ENCODE measurements at places on chromosomes 7 and 10. TPM values are rescaled to one million over a fixed set of nuclear protein-coding genes. Genes with fewer than 3 reads are reported as not detected.

DNA sequence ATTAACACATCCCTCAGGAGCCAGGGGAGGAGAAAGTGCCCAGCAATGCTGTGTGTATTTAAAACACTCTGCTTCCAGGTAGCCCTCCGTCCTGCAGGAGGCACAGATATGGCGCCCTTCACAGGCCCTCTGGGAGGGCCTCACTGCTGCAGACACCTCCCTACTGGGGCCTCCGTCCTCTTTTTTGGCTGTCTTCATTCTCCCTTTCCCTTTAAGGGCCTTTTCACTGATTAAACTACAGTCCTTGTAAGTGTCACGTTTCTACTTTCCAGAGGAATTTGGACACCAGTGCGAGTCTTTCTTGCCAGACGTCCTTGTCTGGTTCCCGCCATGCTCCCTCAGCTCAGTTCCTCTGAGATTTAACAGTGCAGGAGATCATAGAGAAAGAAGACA lies 39.7 kb upstream of the MKRN1 start:
- peaks cover 12% of the 10 kb centered on the region for H3K4me1 ChIP-seq
- H3K27ac ChIP-seq: no peak overlapping the region
- H3K4me3 ChIP-seq: no peak overlapping the region
- H3K36me3 ChIP-seq: no peaks in the 10 kb centered on the region

GRCh38 chr10:31644931-31645633 lies 283.5 kb downstream of the ARHGAP12 start:
- no peaks in the 10 kb centered on the region for H3K27me3 ChIP-seq
- H3K36me3 ChIP-seq: no peaks in the 10 kb centered on the region
- peaks cover 26% of the 10 kb centered on the region for H3K4me1 ChIP-seq
- no peak overlapping the region for H3K4me3 ChIP-seq
- H3K27ac ChIP-seq: no peak overlapping the region

The BAMBI gene
- total RNA-seq: 6.2 TPM

The GNAT3 gene
- not detected for total RNA-seq

- H3K4me3 ChIP-seq: no peak overlapping the region
- no peak overlapping the region for H3K27ac ChIP-seq
- peaks cover 69% of the 10 kb centered on the region for H3K36me3 ChIP-seq
- DNase-seq: no peak
Observed at GRCh38 chr7:100353685-100354330, 4.1 kb upstream of the PILRB start.

The NPFFR1 gene
- 0.02 TPM for total RNA-seq

The LRIT1 gene
- total RNA-seq: not detected

GRCh38 chr7:130998993-130999602 lies 265.1 kb upstream of the KLF14 start:
- H3K27ac ChIP-seq: peak overlapping the region; percentile 100
- H3K4me1 ChIP-seq: peaks cover 99% of the 10 kb centered on the region
- no peaks in the 10 kb centered on the region for H3K36me3 ChIP-seq

GRCh38 chr10:124037784-124038183 lies 55.6 kb downstream of the CHST15 start:
- H3K4me1 ChIP-seq: no peaks in the 10 kb centered on the region
- no peak for DNase-seq
- H3K27me3 ChIP-seq: no peaks in the 10 kb centered on the region
- no peak overlapping the region for H3K4me3 ChIP-seq
- H3K27ac ChIP-seq: no peak overlapping the region
- H3K36me3 ChIP-seq: peaks cover 26% of the 10 kb centered on the region

The VSTM4 gene
- total RNA-seq: 0.07 TPM

DNA sequence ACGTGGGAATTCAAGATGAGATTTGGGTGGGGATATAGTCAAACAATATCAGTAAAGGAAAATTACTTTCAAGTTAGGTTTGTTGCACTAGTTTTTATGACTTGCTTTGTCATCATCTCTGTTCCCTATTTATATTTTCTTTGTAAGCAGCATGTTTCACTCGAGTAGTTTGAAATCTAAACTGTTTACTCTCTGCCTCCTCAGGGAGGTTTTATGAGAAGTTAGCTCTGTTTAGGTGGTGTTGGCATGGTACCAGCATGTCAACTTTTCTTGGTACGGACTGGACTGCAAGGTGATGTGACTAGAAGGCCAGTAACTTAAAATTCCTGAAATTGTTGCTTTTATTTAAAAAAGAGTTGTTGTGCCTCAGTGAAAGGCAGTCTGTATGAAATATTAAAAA lies 59.2 kb upstream of the MTPN start:
- H3K4me3 ChIP-seq: no peak overlapping the region
- 0 out of 2 replicates have a peak, but pooled peaks cover 3% of the 10 kb centered on the region for H3K27me3 ChIP-seq

- H3K4me1 ChIP-seq: no peaks in the 10 kb centered on the region
- H3K27me3 ChIP-seq: peaks cover 17% of the 10 kb centered on the region
- DNase-seq: no peak
- no peak overlapping the region for H3K27ac ChIP-seq
Observed at GRCh38 chr10:77156406-77156879, 481.2 kb downstream of the KCNMA1 start.

The CTAGE4 gene
- total RNA-seq: 6.0 TPM

GRCh38 chr7:50803359-50804337 lies 21.0 kb upstream of the GRB10 start:
- no peaks in the 10 kb centered on the region for H3K27me3 ChIP-seq
- H3K4me1 ChIP-seq: no peaks in the 10 kb centered on the region
- H3K36me3 ChIP-seq: no peaks in the 10 kb centered on the region

The C10orf105 gene
- total RNA-seq: not detected

DNA sequence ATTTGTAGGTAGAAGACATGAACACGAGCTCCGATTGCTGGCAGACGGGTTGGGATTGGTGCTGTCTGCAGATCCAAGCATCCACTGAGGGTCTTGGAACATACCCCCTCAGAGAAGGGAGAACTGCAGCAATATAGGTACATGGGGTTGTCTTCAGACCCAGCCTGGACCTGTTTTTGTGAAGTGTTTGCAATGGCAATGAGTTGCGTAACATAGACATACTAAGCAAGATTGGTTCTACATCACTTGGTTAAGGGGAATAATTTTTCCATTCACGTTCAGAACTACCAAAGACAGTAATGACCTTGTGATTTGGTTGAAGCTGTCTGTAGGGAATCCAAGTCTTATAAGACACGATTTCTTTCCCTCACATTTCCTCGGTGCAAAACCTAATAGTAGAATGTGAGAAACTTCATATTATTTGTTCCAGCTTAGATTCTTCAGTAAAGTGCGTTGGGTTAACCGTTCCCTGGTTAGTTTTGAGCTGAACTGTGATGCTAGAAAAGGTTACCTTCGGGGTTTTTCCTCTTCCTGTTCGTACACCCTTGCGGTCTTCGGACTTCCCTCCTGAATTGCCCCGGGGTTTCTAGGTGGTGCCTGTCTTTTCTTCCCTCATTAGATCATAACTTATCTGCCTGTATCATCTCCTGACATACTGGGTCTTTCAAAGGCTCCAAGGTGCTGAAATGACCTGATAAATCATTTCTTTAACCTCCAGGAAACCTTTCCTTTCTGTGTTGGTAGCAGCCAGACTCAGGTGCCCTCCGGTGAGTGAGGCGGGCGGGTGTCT lies 14.4 kb downstream of the PROSER2 start:
- no peak overlapping the region for H3K4me3 ChIP-seq
- no peak for DNase-seq
- H3K4me1 ChIP-seq: peaks cover 6% of the 10 kb centered on the region
- no peaks in the 10 kb centered on the region for H3K27me3 ChIP-seq
- H3K36me3 ChIP-seq: no peaks in the 10 kb centered on the region

GRCh38 chr7:92560602-92561001 lies 29.6 kb downstream of the FAM133B start:
- peaks cover 20% of the 10 kb centered on the region for H3K36me3 ChIP-seq
- no peaks in the 10 kb centered on the region for H3K27me3 ChIP-seq
- no peak for DNase-seq
- no peak overlapping the region for H3K4me3 ChIP-seq
- no peak overlapping the region for H3K27ac ChIP-seq
- H3K4me1 ChIP-seq: no peaks in the 10 kb centered on the region

GRCh38 chr7:92025260-92025659 lies 84.6 kb downstream of the AKAP9 start:
- H3K27ac ChIP-seq: no peak overlapping the region
- peaks cover 11% of the 10 kb centered on the region for H3K36me3 ChIP-seq
- H3K4me1 ChIP-seq: no peaks in the 10 kb centered on the region
- no peak overlapping the region for H3K4me3 ChIP-seq
- H3K27me3 ChIP-seq: no peaks in the 10 kb centered on the region
- DNase-seq: no peak

The ZRANB1 gene
- 23.9 TPM for total RNA-seq

DNA sequence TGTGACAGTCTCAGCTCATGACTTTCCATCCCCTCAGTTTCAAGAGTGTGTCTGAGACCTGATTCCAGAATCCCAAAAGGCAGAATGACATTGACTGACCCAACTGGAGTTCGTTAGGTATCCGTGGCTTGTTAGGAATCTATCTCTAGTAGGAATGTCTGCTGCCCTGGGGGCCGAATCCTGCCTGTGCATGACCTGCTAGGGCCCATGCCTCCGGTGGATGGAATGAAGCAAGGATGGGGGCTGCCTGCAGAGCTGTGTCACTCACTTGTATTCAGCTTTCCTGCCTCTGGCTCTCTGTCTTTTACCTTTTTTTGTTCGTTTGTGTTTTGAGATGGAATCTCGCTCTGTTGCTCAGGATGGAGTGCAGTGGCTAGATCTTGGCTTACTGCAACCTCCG lies 129.5 kb downstream of the SDK1 start:
- no peaks in the 10 kb centered on the region for H3K4me1 ChIP-seq
- no peak overlapping the region for H3K27ac ChIP-seq
- no peak overlapping the region for H3K4me3 ChIP-seq
- no peak for DNase-seq
- H3K27me3 ChIP-seq: peaks cover 17% of the 10 kb centered on the region
- no peaks in the 10 kb centered on the region for H3K36me3 ChIP-seq

GRCh38 chr10:105252911-105253310 lies 611.8 kb downstream of the SORCS3 start:
- no peak for DNase-seq
- no peak overlapping the region for H3K4me3 ChIP-seq
- no peaks in the 10 kb centered on the region for H3K4me1 ChIP-seq
- no peak overlapping the region for H3K27ac ChIP-seq
- no peaks in the 10 kb centered on the region for H3K36me3 ChIP-seq

GRCh38 chr7:39741942-39742623 lies 118.7 kb downstream of the RALA start:
- H3K4me3 ChIP-seq: no peak overlapping the region
- no peaks in the 10 kb centered on the region for H3K27me3 ChIP-seq
- no peak for DNase-seq

DNA sequence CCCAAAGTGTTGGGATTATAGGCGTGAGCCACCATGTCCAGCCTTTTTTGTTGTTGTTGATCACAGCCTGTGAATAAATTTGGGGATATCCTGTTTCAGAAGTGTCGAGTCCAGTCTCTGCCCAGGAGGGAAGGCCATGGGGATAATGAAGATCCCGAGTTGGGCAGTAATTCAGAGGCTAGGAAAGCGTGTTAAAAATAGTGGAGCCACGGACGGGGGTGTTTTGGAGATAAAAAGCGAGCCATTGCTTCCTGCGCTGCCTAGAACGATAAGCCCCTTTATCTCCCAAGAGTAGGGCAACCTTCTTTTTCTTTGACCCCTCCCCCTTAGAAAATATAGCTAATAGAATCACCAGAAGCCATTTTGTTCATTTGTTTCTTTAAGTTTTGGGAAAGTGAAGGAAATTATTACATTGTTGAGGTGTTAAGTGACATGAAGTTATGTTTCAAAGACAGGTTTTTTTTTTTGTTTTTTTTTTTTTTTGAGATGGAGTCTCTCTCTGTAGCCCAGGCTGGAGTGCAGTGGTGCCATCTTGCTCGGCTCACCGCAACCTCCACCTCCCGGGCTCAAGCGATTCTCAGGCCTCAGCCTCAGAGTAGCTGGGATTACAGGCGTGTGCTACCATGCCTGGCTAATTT lies 43.3 kb downstream of the IL15RA start:
- DNase-seq: no peak
- H3K4me3 ChIP-seq: no peak overlapping the region
- H3K27ac ChIP-seq: no peak overlapping the region
- H3K36me3 ChIP-seq: peaks cover 37% of the 10 kb centered on the region
- H3K4me1 ChIP-seq: no peaks in the 10 kb centered on the region
- H3K27me3 ChIP-seq: no peaks in the 10 kb centered on the region

- DNase-seq: peak; percentile 21
- H3K4me1 ChIP-seq: peaks cover 8% of the 10 kb centered on the region
- peak overlapping the region; percentile 56 for H3K4me3 ChIP-seq
- H3K27ac ChIP-seq: no peak overlapping the region
- no peaks in the 10 kb centered on the region for H3K27me3 ChIP-seq
- H3K36me3 ChIP-seq: no peaks in the 10 kb centered on the region
Observed at GRCh38 chr10:46106410-46107255, 60.6 kb upstream of the MSMB start.

GRCh38 chr7:93160410-93160809 lies 12.2 kb upstream of the SAMD9L start:
- no peaks in the 10 kb centered on the region for H3K36me3 ChIP-seq
- no peak overlapping the region for H3K4me3 ChIP-seq
- DNase-seq: no peak
- H3K27ac ChIP-seq: no peak overlapping the region
- H3K4me1 ChIP-seq: no peaks in the 10 kb centered on the region

The CDHR3 gene
- total RNA-seq: 5.5 TPM

GRCh38 chr7:2017481-2017891 lies 215.3 kb downstream of the MAD1L1 start:
- H3K4me3 ChIP-seq: no peak overlapping the region
- no peaks in the 10 kb centered on the region for H3K36me3 ChIP-seq
- no peaks in the 10 kb centered on the region for H3K27me3 ChIP-seq
- peaks cover 5% of the 10 kb centered on the region for H3K4me1 ChIP-seq
- DNase-seq: no peak
- H3K27ac ChIP-seq: no peak overlapping the region

The HABP2 gene
- 0.20 TPM for total RNA-seq

The BTBD16 gene
- total RNA-seq: 0.27 TPM

DNA sequence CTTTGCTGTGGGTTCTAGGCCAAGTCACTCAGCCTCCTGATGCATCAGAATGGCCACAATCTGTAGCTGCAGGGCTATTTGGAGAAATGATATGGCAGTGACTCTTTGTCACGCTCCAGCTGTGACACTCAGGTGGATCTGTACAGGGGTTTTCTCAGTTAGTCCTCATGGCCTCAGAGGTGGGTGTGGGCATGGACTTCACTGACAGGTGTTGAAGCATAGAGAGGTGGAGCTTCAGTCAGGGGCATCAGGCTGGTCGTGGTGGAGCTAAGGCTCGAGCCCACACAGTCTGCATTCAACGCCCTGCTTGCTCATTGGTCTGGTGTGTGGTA lies 21.2 kb downstream of the PALD1 start:
- H3K4me3 ChIP-seq: no peak overlapping the region
- H3K27ac ChIP-seq: no peak overlapping the region
- H3K36me3 ChIP-seq: no peaks in the 10 kb centered on the region
- DNase-seq: no peak
- no peaks in the 10 kb centered on the region for H3K27me3 ChIP-seq
- H3K4me1 ChIP-seq: no peaks in the 10 kb centered on the region

- H3K27me3 ChIP-seq: no peaks in the 10 kb centered on the region
- no peaks in the 10 kb centered on the region for H3K4me1 ChIP-seq
- H3K4me3 ChIP-seq: no peak overlapping the region
- no peak overlapping the region for H3K27ac ChIP-seq
Observed at GRCh38 chr10:112842832-112843360, 107.2 kb upstream of the TCF7L2 start.

The AKR1C3 gene
- 3.0 TPM for total RNA-seq

The SPDYE6 gene
- not detected for total RNA-seq

- DNase-seq: no peak
- H3K27me3 ChIP-seq: peaks cover 27% of the 10 kb centered on the region
- no peaks in the 10 kb centered on the region for H3K4me1 ChIP-seq
- no peak overlapping the region for H3K4me3 ChIP-seq
- no peak overlapping the region for H3K27ac ChIP-seq
Observed at GRCh38 chr10:114420811-114421485, 16.6 kb upstream of the AFAP1L2 start.
